Stimulated activated CD4-positive, alpha-beta T cell treated with anti-CD3 and anti-CD28 coated beads, Interleukin-4, amount 100 ng/mL, for 4 hours (primary cell): ENCODE measurements at places on chromosomes 4 and X.

DNA sequence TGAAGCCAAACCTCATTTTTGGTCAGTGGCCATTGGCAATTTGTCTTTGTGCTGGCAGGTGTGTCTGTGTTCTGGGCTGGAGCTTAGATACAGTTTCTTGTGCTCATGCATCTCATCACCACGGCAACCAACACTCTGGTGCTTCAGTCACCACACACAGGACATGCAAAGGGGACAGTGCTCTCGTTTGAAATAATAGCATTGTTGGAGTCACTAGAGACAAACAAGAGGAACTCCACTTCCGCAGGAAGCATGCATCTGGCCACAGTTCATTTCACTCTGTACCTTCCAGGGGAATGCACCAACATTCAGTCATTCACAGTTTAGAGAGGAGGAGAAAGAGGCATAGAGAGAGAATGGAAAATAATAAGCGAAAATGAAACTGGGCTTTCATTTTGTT lies 267.4 kb downstream of the ANK2 start:
- DNase-seq, result no peak

GRCh38 chrX:11970578-11971359 lies 167.5 kb upstream of the FRMPD4 start:
- DNase-seq, result no peak

GRCh38 chr4:140568507-140569306 lies at the start of gene UCP1:
TSS of gene UCP1 (minus strand) at chr4:140568961. CDS start at chr4:140568729, 232 bp downstream.
- DNase-seq, result no peak

GRCh38 chr4:151529187-151529586 lies 120.2 kb downstream of the FHIP1A start:
- DNase-seq, result no peak

GRCh38 chrX:44060221-44060620 lies 87.0 kb upstream of the NDP start:
- no peak for DNase-seq

GRCh38 chr4:152815078-152815477 lies 35.3 kb downstream of the ARFIP1 start:
- no peak for DNase-seq

GRCh38 chrX:72604705-72605104 lies 32.1 kb upstream of the HDAC8 start:
- no peak for DNase-seq
